ENCODE measurements at places on chromosomes 1 and 21.

DNA sequence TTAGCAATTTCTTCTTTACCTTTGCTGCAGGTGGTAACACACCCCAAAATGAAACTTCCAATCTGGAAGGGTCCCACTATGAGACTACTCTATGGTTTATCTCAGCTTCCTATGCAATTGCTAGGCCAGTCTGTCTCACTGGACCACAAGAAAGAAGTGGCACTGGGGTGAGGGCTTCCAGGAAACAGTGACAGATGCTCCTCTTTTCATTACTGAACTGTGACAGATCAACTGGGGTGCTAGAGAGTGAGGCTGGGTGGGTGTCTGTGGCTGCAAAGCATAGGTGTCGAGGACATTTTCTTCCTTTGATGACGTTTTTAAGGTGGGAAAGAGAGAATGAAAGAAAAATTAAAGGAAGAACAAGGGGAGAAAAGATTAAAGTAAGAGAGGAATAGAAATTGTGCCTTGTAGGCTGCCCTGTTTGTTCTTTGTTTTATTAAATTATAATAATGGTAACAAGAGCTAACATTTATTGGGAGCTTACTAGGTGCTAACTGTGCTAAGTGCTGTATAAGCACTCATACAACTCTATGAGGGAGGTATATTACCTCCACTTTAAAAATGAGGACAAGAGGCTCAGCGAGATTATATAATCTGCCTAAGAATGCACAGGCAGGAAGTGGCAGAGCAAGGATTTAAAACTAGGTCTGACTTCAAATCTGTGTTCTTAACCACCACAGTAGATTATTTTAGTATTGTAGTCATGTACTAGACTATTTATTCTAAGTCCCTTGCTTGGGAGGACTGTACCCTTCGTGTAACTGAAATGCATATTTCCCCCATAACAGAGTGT lies 27.8 kb upstream of the DMRTA2 start:
- DNase-seq = peak; percentile 62

DNA sequence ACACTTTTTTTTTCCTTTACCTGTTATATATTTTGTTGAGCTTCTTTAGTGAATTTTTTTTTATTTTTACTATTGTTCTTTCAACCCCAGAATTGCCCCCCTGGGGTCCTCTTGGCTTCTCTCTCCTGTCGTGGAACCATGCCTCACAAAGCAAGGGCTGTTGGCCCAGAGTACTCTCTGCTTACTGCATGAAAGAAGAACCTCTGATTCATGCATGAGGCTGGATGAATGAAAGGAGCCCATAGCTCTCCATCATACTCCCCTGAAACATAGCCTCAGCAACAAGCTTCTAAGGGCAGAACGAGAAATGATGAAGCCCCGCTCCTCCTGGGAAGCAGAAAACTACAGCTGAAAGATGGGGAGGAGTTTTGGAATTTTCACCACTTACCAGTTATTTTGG lies 1441.0 kb downstream of the BRINP3 start:
- no peak for DNase-seq

- no peak for DNase-seq
These were observed 71.0 kb upstream of the KLHDC7A start for GRCh38 chr1:18409609-18410237.

- no peak for DNase-seq
These were observed 395.4 kb downstream of the NTNG1 start for GRCh38 chr1:107536266-107536665.

DNA sequence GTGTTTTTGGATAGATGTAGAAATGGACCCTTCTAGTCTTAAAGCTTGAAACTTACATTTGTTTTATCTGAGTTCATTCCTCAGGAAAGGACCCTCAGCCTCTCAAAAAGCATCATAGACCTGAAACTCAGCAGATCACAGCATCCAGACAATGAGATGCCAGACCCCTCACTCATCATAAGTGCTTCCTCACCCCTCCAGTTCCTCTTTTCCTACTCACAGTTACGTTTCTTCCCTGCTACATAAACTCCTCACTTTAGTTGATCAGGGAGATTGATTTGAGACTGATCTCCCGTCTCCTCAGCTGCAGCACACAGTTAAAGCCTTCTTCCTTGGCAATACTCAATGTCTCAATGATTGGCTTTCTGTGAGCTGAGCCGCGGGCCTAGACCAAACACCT lies 282.0 kb downstream of the FAM72C start:
- no peak for DNase-seq

DNA sequence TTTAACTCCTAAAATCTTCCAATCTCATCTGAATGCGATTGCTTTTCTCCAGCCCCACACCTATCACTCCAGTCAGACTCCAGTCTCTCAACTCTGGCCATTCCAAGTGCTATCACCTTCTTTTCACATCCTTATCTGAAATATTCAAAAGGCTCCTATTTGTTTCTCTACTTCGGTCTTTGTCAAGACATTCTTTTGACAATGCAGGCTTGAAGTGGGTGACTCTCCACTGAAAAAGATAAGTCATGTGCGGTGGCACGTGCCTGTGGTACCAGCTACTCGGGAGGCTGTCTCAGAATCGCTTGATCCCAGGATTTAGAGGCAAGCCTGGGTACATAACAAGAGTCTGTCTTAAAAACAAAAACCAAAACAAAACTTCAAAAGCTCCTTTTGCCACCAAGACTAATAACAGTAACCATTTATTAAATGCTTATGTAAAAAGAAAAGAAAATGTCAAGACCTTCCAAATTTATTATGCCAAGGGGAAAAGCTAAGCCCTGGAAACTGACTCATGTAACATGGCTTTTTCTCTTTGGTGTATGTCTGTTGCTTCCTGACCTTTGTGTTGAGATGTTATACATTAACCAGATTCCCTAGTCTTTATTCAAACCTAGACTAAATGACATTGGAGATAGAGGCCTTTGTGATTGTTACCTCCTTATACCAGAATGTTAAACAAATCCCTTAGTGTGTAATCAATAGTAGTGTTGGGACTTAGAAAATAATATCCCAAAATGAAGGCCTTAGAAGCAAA lies 3.6 kb downstream of the ALG14 start:
- no peak for DNase-seq

GRCh38 chr1:112172294-112172882 lies 182.9 kb upstream of the KCND3 start:
- no peak for DNase-seq

GRCh38 chr1:72336776-72337175 lies 54.4 kb upstream of the NEGR1 start:
- no peak for DNase-seq

- DNase-seq = no peak
These were observed at the start of gene SLC5A9 for GRCh38 chr1:48222501-48223242. Gene SLC5A9 (plus strand): TSS chr1:48222716. CDS start chr1:48222737, 21 bp downstream.

DNA sequence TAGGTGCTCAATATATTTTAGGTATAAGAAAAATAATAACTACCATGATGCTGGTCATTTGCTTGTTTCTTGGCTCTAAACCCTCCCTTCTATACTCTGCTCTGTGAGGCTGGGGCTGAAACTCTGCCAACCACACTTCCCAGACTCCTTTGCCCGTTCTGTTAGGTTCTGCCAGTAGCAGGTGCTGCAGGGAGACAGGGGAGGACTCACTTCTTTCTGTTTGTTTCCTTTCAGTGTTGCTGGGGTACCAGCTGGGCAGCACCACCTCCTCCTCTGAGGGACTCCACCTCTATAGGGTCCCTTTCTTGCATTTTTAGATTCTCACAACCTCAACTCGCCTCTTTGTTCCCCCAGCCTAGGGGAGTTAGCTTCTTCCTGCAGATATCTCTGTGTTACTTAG lies 17.0 kb upstream of the SH2D2A start:
- DNase-seq = no peak

DNA sequence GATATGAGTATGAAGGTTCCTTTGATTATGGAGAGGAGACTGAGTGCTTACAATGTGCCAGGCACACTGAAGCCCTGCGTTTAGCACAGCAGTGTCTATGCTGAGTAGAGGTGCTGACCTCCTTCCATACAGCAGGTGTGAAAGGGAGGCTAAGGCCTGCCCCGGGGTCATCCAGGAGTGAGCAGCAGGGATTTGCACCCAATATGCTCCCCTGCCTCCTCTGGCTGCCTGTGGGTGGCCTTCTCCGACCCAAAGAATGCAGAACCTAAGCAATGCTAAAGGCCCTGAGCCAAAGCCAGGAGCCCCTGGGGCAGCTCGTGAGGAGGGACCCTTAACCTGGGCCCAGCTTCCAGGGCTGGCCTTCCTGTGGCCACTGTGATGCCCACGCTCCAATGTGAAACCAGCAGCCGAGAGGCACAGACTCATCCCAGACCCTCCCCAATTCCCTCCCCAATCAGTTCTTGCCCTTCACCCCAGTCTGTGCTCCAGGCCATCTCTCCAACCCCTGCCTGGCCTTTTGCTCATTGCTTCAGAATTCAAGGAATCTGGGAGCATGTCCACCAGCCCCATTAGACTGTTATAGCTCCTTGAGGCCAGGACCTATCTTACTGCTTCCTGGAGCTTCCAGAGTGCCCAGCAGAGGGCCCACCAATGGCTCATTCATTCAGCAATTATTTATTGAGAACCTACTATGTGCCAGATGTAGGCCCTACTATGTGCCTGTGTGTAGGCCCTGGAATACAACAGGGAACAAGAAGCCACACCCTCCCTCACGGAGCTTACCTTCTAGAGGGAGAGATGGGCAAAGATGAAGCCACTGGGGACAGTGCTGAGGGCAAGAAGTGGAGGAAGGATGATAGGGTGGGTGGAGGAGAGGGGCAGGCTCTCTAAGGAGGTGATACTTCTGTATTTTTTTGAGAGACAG lies 53.3 kb downstream of the TAS1R2 start:
- DNase-seq = no peak

DNA sequence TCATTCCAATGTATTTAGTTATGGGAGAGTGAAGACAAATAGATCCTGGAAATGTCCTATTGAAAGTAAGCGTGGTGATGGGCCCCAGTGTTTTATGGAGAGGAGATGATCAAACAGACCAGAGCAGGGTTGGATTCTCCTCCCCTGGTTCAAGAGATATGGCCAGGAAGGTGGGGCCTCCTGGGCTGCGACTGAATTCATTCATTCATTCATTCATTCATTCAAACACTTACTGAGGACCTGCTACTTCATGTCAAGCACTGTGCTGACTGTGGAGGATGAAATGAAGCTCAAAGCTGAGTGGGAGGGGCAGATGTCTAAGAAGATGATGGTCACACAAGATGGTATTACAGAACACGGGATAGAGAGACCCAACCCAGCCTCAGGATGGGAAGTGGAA lies 71.5 kb upstream of the TNR start:
- DNase-seq = no peak

GRCh38 chr1:234983564-234984238 lies 144.9 kb downstream of the TOMM20 start:
- DNase-seq = no peak

DNA sequence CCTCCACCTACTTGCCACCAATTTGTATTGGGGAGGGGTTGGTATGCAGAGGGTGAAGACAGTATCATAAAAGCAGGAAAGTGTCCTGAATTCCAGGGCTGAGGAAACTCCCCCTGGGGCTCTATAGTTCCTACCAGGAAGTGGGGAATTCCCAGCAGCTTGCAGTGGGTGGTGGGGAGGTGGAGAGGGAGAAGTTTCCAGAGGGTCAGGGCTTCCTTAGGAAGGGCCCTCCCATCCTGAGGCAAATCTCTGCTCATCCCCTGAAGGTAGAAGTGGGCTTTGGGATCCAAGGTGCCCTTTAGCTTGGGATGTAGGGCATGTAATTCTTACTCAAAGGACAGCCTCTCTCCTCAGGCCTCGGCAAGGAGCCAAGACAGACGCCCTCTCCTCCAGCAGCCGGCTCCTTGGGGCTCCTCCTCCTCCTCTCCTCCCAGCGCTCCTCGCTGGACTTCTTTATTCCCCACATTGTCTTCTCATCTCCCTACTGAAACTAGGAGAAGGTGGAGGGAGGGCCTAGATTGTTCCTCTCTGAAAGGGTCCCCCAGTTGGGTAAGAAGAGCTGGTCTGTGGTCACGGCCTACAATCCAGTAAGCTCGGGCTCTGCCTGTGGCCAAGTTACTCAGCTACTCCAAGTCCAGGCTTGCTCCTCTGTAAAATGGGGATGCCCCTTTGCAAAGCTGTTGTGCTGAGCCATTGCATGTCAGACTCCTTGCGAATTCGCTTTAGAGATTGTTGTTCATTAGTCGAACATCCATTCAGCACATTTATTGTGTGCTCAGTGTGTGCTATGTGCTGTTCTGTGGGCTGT lies 17.9 kb upstream of the CSF1 start:
- no peak for DNase-seq

DNA sequence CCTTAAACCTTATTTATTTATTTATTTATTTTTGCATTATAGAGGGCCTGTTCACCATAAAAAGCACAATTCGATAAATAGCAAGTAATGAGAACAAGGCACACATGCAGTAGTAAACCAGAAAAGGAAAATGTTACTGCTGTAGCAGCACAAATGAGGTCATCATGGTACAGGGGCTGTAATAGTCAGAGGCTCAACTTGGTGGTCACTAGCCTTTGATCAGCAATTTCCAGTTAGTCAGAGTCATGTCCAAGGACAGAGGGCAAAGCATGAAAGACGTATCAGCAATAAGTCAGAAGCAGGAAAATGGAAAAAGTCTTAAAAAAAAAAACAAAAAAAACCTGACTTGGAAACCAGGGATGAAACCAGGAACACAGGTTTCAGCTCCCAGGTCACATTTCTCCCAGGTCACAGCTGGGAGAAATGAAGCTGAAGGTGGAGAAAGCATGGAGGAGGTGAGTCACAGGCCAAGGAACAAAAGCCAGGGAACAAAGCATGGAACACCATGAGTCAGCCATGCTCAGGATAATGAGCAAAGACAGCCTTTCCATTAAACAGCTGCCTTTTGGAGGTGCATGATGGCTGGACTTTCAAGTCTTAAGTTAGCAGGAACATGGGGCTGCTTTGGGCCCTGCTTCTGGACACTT lies 556.3 kb downstream of the LTN1 start:
- no peak for DNase-seq

DNA sequence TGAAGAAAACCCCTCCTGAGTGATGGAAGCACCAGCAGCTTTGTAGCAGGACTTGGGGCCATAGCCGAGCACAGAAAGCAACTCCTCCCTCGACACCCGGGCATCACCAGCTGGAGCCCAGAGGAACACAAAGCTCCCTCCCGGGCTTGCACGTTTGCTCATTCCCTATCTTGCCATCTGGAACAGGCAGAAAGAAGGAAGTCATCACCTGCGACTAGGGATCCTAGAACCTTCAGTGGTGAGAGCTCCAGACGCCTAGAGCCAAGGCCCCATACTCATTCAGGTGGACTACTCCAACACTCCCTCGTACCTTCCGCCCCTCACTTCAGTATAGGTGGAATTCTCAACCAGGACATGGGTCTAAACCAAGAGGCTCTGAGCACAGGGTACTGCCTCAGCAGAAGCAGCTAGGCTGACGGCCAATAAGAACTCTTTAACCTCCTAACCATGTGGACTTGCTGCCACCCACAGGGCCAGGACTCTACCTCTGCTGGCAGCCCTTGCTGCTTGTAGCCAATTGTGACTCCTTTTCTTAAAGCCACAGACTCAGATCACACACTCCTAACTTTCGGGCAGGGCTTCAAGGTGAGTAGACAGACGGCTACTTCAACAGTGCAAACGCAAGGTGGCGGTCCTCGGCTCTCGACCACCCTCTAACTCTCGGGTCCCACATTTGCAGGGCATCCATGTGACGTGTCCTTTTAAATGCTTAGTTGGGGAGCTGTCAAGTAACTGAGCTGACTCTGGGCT lies 65.4 kb downstream of the NPHP4 start:
- DNase-seq = no peak

- DNase-seq = no peak
These were observed 16.3 kb upstream of the ERVH48-1 start for GRCh38 chr21:42941696-42942085.
